ENCODE measurements at places on chromosomes 3 and 15.

DNA sequence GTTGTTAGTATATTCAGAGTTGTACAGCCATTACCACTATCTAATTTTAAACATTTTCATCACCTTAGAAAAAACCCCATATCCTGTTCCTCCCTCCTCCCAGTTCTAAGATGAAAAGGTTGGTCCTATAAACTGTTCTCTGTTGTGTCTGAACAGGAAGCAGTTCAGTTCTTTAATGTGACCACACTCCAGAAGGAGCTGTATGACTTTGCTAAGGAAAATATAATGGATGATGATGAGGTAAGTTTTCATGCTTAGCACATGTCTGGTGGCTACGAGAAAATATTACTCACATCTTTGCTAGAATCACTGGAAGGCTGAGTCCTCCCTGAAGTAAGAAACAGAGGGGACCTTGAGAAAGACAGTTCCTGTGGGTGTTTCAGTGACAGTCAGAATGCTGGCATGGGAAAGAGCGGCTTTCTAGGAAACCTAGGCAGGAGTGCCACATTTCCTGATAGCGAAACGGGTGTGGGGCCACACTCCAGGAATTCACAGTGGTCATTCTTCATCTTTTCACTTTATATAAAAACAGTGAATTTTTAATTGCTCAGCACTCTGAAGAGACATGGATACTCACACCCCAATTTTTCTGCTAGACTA, 20.3 kb downstream of the CRTAP start:
- no peak overlapping the region for H3K27ac ChIP-seq
- H3K27me3 ChIP-seq, result no peaks in the 10 kb centered on the region
- peaks cover 18% of the 10 kb centered on the region for H3K36me3 ChIP-seq
- no peak for DNase-seq
- H3K4me1 ChIP-seq, result no peaks in the 10 kb centered on the region

DNA sequence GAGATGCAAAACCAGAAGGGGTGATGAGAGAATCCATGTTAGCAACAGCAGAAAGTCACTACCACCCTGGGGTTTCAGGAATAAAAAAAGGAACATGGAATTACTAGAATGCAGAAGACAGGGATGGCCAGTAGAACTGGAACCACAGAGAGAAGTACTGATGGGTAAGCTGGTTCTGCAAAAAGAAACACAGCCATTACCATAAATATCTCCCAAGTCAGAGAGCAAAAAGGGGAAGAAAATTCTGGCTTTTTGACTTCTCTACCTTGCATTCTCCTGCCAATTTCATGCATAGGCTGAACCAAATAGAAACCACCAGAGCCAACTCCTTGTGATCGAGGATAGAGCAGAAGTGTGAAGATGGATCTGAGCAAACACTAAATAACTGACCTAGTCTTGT, 550.4 kb upstream of the NAALADL2 start:
- H3K27me3 ChIP-seq, result no peaks in the 10 kb centered on the region
- H3K4me3 ChIP-seq, result no peak overlapping the region
- H3K4me1 ChIP-seq, result peaks cover 3% of the 10 kb centered on the region
- H3K27ac ChIP-seq, result no peak overlapping the region

DNA sequence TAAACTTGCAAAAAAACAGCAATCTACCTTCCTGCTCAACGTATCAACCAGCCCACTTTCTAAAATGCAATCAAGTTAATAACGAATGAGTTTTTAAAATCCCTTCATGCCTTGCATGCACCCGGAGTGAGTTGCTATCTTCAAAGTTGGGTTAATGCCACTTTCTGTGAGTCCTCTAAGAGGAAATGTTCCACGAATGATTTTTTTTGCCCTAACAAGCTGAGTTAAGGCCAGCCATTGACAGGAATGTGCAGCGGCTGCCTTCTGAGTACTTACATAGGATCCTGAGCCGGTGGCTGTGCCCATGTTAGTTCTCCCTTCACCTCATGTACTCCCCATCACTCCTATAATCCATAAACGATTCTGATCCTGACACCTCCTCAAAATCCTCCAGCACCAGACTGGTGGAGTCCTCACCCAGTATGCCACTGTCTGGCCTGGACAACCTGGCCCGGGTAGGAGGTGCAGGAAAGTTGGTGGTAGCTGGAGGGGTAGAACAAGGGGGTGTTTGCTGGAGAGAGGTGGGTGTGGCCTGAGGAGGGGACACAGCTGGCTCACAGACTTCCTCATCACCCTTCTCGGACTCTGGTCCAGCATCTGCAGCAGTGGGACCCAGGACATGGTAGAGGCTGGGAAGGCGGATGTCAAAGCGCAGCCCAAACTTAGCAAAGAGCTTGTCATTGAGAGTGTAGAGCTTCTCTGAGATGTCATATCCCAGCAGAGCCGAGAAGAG, 12.4 kb downstream of the POPDC2 start:
- no peak overlapping the region for H3K4me3 ChIP-seq
- H3K36me3 ChIP-seq, result no peaks in the 10 kb centered on the region
- no peaks in the 10 kb centered on the region for H3K27me3 ChIP-seq
- no peak overlapping the region for H3K27ac ChIP-seq
- DNase-seq, result no peak

- no peak overlapping the region for H3K27ac ChIP-seq
- no peaks in the 10 kb centered on the region for H3K36me3 ChIP-seq
- H3K4me1 ChIP-seq, result peaks cover 14% of the 10 kb centered on the region
- H3K27me3 ChIP-seq, result peaks cover 5% of the 10 kb centered on the region
These were observed 82.8 kb upstream of the CDV3 start for GRCh38 chr3:133490468-133491351.

DNA sequence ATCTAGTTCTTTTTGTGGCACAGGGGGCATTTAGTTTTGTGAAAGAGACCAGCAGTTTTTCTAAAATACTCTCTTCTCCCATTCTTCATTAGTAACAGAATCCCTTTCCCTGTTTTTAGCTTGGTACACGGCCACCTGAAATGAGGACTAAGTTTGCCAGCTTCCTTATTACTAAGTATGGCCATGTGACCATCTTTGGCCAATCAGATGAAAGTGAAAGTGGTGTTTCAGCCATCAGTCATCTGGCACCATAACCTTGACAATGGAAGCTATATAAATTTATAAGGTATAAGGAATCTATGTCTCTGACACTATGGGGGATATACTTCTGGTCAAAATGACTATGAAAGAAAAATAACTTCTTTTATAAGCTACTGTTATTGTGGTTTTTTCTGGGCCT, 570.4 kb downstream of the AGBL1 start:
- no peak overlapping the region for H3K27ac ChIP-seq
- DNase-seq, result no peak
- no peaks in the 10 kb centered on the region for H3K27me3 ChIP-seq
- H3K4me1 ChIP-seq, result peaks cover 12% of the 10 kb centered on the region
- H3K4me3 ChIP-seq, result no peak overlapping the region

GRCh38 chr3:18643281-18643680, 218.1 kb upstream of the SATB1 start:
- no peaks in the 10 kb centered on the region for H3K4me1 ChIP-seq
- no peak overlapping the region for H3K4me3 ChIP-seq
- no peaks in the 10 kb centered on the region for H3K27me3 ChIP-seq
- no peak overlapping the region for H3K27ac ChIP-seq
- no peak for DNase-seq

- H3K4me3 ChIP-seq, result no peak overlapping the region
- no peak overlapping the region for H3K27ac ChIP-seq
- H3K36me3 ChIP-seq, result no peaks in the 10 kb centered on the region
- DNase-seq, result no peak
- peaks cover 13% of the 10 kb centered on the region for H3K27me3 ChIP-seq
- no peaks in the 10 kb centered on the region for H3K4me1 ChIP-seq
These were observed 67.6 kb upstream of the C3orf49 start for GRCh38 chr3:63751459-63751858.

DNA sequence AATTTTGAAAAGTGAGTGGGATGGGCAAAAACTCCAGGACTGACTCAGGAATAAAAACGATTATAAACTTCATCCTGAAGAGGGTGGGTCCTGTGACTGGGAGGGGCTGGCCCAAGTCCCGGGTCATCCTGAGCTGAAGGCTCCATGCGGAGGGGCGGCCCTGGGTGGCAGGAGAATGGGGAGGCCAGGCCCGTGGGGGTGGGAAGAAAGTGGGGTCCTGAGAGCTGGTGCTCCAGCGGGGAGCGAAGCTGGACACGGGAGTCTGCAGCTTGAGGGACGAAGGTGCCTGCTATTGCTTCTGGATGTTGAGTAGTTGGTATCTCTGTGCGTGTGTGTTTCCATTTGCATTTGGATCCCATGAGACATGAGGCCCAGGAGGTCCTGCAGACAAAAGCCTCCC, 4.7 kb upstream of the OCA2 start:
- DNase-seq, result peak; percentile 53
- H3K27me3 ChIP-seq, result peaks cover 67% of the 10 kb centered on the region
- peak overlapping the region; percentile 24 for H3K4me3 ChIP-seq
- peaks cover 3% of the 10 kb centered on the region for H3K36me3 ChIP-seq

GRCh38 chr15:31031471-31032067, 40.1 kb upstream of the MTMR10 start:
- H3K27me3 ChIP-seq, result no peaks in the 10 kb centered on the region
- DNase-seq, result no peak
- no peak overlapping the region for H3K4me3 ChIP-seq
- peaks cover 8% of the 10 kb centered on the region for H3K4me1 ChIP-seq
- H3K36me3 ChIP-seq, result no peaks in the 10 kb centered on the region
- H3K27ac ChIP-seq, result no peak overlapping the region

GRCh38 chr3:60720736-60721135, 530.5 kb downstream of the FHIT start:
- H3K4me3 ChIP-seq, result no peak overlapping the region
- H3K27me3 ChIP-seq, result no peaks in the 10 kb centered on the region
- H3K36me3 ChIP-seq, result peaks cover 5% of the 10 kb centered on the region
- no peak overlapping the region for H3K27ac ChIP-seq
- no peak for DNase-seq

GRCh38 chr3:29338377-29338776, 57.5 kb downstream of the RBMS3 start:
- no peak overlapping the region for H3K27ac ChIP-seq
- H3K27me3 ChIP-seq, result no peaks in the 10 kb centered on the region
- H3K36me3 ChIP-seq, result no peaks in the 10 kb centered on the region

- no peak for DNase-seq
- peaks cover 29% of the 10 kb centered on the region for H3K4me1 ChIP-seq
- no peaks in the 10 kb centered on the region for H3K27me3 ChIP-seq
- no peaks in the 10 kb centered on the region for H3K36me3 ChIP-seq
These were observed 38.8 kb upstream of the SMAD3 start for GRCh38 chr15:67026610-67026967.

- no peaks in the 10 kb centered on the region for H3K27me3 ChIP-seq
- H3K4me1 ChIP-seq, result peaks cover 9% of the 10 kb centered on the region
- no peak overlapping the region for H3K27ac ChIP-seq
- H3K4me3 ChIP-seq, result no peak overlapping the region
These were observed 125.7 kb downstream of the TCF12 start for GRCh38 chr15:57044072-57044702.

GRCh38 chr3:121604759-121605158, 11.6 kb downstream of the FBXO40 start:
- H3K36me3 ChIP-seq, result no peaks in the 10 kb centered on the region
- DNase-seq, result no peak
- no peak overlapping the region for H3K4me3 ChIP-seq

GRCh38 chr15:61777689-61778088, 282.6 kb downstream of the VPS13C start:
- peaks cover 5% of the 10 kb centered on the region for H3K36me3 ChIP-seq
- peaks cover 16% of the 10 kb centered on the region for H3K4me1 ChIP-seq
- DNase-seq, result no peak
- no peak overlapping the region for H3K27ac ChIP-seq

- no peak for DNase-seq
- no peak overlapping the region for H3K4me3 ChIP-seq
- H3K4me1 ChIP-seq, result peaks cover 13% of the 10 kb centered on the region
- H3K36me3 ChIP-seq, result no peaks in the 10 kb centered on the region
- peaks cover 4% of the 10 kb centered on the region for H3K27me3 ChIP-seq
These were observed 56.5 kb downstream of the CLDN1 start for GRCh38 chr3:190265796-190266195.

DNA sequence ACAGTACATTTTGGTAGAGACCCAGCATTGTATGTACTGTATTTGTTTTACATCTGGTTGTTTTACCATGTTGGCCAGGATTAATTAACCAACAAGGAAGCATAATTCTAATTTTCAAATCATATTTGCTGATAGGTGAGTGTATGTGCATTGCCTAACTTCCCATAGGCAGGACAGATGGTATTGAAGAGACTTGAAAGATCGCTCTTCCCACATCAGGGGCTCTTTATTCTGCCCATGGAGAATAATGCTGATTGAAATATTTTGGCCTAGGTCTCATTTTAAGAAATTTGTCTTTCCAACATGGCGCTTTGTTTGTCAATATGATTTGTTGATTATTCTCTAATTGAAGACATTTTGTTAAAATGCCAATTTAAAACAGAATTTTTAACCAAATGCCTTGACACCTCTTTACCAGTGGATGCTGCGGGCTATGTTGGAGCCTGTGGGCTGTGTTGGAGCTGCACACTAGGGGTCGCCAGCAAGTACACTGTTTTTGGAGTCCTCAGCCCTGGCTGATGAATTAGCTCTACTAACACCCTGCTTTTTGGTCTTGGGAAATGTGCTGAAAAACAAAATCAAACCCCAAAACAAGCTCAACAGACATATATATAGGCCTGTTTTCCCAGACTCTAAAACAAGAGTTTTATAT, 5.3 kb downstream of the P2RY12 start:
- H3K4me1 ChIP-seq, result peaks cover 4% of the 10 kb centered on the region
- DNase-seq, result no peak
- H3K36me3 ChIP-seq, result no peaks in the 10 kb centered on the region
- H3K27me3 ChIP-seq, result no peaks in the 10 kb centered on the region

DNA sequence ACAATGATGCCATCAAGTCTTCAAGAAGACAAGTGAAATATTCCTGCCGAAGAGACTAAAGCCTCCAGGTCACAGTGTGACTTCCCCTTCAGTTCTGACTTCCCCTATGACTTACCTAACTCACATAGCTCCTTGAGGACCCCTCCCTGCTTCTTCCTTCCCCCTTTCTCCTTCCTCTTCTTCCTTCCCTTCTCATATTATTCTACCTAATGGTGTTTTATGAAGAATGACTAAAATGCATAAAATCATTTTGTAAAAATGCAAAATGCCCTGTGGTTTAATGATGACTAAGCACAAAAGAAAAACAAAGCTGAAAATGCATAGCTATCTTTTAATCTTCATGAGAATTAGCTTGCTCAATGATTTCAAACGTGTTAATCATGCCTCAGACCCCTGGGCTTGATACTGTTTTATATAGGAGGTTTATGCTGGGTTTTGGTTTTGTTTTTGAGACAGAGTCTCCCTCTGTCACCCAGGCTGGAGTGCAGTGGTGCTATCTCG, 26.1 kb upstream of the TM4SF4 start:
- DNase-seq, result no peak
- peaks cover 5% of the 10 kb centered on the region for H3K36me3 ChIP-seq
- peaks cover 12% of the 10 kb centered on the region for H3K4me1 ChIP-seq
- H3K4me3 ChIP-seq, result no peak overlapping the region

GRCh38 chr3:44395714-44396113, 57.1 kb downstream of the TCAIM start:
- no peaks in the 10 kb centered on the region for H3K27me3 ChIP-seq
- DNase-seq, result no peak
- H3K36me3 ChIP-seq, result peaks cover 17% of the 10 kb centered on the region
- no peak overlapping the region for H3K4me3 ChIP-seq

DNA sequence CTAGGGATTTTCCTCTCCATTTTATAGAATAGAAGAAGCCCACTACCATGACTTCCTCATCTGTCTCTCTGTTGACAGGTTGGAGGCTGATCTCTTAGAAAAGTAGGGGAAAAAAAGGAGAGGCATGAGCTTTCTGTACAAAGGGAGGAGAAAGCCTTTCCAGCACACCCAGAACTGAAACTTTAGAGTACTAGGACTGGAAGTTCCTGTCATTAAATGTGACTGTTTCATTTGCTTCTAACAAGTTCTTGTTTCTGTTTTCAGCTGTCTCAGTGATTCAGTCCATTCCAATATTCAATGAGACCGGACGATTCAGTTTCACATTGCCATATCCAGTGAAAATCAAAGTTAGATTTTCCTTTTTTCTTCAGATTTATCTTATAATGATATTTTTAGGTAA, 39.0 kb downstream of the INTS14 start:
- H3K4me3 ChIP-seq, result no peak overlapping the region
- H3K27me3 ChIP-seq, result no peaks in the 10 kb centered on the region
- H3K4me1 ChIP-seq, result peaks cover 3% of the 10 kb centered on the region
- no peak overlapping the region for H3K27ac ChIP-seq
